ENCODE measurements at places on chromosomes 3 and 15.

- DNase-seq = peak; percentile 40
Measured at GRCh38 chr3:16828815-16829214, 55.9 kb upstream of the PLCL2 start.

DNA sequence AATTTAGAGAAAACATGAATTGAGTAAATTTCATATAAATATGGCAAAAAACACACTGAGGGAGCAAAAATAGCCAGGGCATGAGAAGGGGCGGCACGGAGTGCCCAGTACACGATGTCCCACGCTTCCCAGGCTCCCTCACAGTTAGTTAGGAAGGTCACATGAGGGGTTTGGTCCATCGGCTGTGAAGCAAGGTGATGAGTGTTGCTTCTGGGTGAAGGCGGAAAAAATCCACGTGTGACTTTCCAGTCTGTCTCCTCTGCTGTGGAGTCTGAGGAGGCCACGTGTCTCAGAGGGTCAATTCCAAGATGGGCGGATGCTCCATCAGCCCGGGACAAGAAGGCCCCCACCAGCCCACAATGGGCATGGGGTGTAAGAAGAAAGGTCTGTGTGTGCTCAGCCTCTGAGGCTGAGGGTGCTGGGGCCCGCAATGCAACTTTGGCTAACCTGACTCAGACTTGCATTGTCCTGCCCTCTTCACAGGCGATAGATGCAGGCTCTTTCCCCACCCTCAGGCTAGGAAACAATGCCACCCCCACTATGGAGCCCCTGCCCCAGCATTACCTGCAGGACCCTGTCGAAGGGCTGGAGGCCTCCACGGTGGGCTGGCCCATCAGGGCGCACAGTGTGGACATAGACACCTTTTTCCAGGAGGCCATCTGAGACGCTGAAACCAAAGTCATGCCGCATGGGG is 45.7 kb downstream of the GRIP2 start:
- DNase-seq = no peak

DNA sequence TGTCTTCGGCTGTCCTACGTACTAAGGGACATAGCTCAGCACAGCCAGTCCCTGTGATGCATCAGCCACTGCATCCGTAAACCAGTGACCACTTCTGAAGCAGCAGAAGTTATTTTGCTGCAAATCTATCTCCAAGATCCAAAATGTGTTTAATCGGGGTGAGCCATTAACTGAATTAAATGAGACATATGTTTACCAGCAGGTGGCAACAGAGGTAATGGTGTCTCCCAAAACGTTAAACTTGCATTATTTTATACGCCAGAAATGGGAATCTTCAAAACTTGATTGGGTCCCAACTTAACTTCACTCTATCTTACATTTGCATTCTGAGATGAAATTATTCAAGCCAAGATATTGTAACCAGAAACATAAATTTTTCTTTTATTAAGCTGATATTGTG is 75.3 kb upstream of the BOC start:
- no peak for DNase-seq

DNA sequence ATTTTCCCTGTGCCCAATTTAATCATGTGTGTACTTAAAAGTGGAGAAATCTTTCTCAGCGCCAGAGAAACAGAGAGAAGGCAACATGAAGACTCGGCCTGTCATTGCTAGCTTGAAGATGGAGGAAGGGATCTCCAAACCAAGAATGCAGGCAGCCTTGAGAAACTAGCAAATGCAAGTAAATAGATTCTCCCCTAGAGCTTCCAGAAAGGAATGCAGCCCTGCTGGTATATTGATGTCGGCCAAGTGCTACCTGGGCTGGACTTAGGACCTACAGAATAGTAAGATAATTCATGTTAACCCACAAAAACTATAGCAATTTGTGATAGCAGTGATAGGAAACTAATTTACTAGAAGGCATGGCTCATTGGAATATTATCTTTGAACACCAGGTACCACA is 150.9 kb upstream of the ABI3BP start:
- no peak for DNase-seq

DNA sequence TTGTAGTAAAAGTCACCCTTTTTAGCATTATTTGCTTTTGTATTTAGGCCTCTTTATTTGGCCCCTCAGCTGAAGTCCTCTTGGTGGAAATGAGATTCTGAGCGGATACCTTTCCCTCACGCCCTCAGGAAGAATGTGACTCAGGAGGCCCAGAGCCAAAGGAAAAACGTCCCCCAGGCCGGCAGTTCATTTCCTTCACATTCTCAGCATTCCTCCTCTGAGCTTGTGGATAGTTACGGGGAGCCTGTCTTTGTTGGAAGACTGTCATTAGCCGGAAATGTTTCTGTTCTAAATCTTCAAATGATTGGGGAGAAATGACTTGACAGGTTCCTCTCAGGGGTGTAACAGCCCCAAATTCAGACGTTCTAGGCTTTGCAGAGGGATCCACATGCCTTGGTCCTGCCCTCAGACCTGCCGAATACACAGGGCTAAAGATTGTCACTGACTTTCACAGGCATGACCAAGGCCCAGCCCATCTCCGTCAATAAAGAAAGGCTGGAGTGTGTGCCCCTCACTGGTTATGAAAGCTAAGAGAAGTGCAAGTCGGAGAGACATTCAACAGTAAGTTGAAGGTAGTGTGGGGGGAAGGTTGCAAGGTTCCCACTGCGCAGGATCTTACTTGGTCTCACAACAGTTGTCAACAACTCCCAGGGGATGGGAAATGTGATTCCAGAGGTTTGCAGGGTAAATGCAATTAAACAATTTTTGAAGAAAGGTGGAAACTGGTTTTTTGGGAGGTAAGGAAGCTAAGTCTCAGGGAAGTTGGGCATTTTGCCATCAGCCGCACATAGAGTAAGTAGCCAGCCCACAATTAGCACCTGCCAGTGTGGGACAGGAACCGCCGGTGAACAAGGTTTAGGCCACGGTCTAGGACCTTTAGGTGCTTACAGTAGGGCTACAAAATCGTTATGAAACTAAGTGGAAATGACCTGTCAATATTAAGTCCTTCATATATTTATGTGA is 39.7 kb upstream of the MYZAP start:
- peak; percentile 31 for DNase-seq

GRCh38 chr15:56242576-56243162 is 1.0 kb downstream of the RFX7 start:
- DNase-seq = no peak

DNA sequence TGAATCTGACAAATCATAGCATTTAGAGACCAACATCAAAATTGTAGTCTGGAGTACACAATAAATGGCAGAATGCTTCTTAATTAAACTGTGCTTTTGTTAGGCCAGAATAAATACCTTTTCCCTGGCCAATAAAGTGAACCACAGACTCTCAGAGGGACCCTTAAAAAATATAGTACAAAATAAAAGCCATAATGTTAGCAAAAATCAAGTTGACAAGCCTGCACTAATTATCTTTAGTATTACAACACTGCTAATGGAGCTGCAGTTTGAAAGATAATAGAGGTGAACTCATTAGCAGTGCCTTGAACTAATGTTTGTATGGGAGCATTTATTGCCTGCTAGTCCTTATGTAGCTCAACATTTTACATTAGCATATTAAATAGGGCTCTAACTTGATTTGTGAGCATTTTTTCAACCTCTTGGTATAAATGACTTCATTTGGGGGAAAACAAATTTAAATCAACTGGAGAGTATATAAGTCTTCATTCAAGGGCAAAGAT is 801.3 kb downstream of the EPHA3 start:
- no peak for DNase-seq

DNA sequence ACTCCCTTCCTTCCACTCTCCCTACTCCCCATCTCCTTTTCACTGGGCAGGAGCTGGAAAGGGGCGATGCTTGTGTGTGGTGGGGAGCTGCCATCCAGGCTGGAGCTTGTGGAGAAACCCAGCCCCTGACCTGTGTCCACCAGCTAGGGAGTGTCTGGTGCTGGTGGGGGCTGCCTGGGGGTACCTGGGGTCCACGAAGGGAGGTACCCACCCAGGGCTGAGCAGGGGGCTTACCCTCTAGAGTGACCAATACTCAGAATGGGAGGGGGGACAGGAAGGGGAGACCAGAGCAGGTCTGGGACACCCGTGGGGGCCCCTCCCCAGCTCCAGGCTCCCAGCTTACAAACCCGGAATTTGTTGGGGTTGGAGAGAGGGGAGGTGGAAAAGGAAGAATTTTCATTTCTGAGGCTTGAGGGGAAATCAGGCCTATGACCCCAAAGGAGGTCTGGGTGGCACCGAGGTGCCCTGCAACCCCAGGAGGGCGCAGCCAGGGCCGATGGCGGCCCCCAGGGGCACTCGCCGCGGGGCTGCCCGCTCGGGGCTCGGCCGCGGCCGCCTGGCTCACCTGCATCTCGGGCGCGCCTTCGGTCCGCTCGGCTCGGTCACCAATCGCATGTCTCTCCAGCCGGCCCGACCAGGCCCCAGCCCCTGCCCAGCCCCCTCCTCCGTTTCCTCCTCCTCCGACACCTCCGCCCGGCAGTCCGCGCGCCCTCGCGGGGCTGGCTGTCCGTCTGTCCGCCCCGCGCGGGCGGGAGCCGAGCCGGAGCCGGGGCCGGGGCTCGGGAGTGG is 773 bp downstream of the LINGO1 start:
- DNase-seq = no peak
